Endothelial cell (in vitro differentiated cells): ENCODE measurements at places on chromosomes 2 and 18. TPM values are rescaled to one million over a fixed set of nuclear protein-coding genes. Genes with fewer than 3 reads are reported as not detected.

DNA sequence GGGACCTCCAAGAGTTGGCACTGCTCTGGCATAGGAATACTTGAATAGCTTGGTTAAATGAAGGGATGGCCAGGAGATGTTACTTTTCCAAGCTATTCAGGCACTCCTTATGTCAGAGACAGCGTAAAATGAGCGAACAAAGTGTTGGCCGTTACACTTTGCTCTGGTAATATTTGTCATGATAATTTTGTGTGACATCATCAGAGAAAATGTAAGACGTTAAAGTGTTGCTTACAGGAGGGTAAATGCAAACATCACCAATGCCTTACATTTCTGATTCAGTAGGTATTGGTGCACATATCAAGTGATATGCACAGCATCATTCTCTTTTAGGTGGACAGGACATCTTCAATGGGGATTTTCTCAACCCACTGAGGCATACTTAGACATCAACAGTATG is 46.0 kb downstream of the PLEKHA3 start:
- H3K27ac ChIP-seq = no peak overlapping the region
- no peak for DNase-seq
- H3K4me1 ChIP-seq = peaks cover 9% of the 10 kb centered on the region
- peaks cover 7% of the 10 kb centered on the region for H3K27me3 ChIP-seq

ZC3H6 gene
- 6.8 TPM for total RNA-seq

DNA sequence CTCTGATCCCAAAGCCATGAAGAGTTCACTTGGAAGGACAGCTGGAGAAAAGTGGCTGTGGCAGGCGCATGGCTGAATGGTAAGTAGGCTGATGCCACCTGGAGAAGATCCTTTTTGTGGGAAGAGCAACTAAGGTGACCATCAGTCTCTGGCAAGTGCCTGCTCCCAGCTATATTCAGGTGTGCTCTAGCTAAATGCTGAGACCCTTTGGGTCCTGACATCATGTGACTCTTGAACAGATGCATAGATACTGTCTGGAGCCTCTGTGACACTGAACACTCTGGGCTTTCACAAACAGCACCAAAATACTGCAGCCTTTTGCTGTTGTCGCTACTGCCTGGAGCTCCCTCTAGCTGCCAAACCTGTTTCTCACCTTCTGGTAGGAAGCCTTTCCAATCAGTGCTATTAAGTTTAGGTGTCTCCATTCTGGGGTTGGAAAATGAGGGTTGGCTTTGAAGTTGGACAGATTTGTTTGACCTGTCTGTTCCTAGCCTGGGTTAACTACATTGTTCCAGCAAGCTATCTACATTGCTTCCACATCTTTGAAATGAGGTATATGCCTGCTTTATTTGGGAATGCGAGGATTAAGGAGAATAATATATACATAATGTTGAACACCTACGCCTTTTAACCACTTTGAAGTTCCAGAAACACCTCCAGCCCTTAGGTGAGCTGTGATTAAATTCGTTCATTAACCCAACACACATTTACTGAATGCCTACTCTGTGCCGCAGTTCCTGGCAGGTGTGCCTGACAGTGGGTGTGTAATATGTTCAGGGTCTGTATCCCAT is 3.1 kb downstream of the EGR4 start:
- peaks cover 6% of the 10 kb centered on the region for H3K36me3 ChIP-seq
- peaks cover 22% of the 10 kb centered on the region for H3K27me3 ChIP-seq
- H3K27ac ChIP-seq = peak overlapping the region; percentile 18

- no peak overlapping the region for H3K4me3 ChIP-seq
- H3K27me3 ChIP-seq = no peaks in the 10 kb centered on the region
- no peaks in the 10 kb centered on the region for H3K36me3 ChIP-seq
- no peak overlapping the region for H3K27ac ChIP-seq
- no peak for DNase-seq
- H3K4me1 ChIP-seq = peaks cover 10% of the 10 kb centered on the region
These were observed 17.1 kb downstream of the TSHZ1 start for GRCh38 chr18:75227535-75228296.

GRCh38 chr2:144233733-144234541 is 286.0 kb downstream of the ZEB2 start:
- H3K27ac ChIP-seq = no peak overlapping the region
- no peak for DNase-seq
- H3K4me1 ChIP-seq = peaks cover 11% of the 10 kb centered on the region
- no peaks in the 10 kb centered on the region for H3K27me3 ChIP-seq
- H3K4me3 ChIP-seq = no peak overlapping the region

DNA sequence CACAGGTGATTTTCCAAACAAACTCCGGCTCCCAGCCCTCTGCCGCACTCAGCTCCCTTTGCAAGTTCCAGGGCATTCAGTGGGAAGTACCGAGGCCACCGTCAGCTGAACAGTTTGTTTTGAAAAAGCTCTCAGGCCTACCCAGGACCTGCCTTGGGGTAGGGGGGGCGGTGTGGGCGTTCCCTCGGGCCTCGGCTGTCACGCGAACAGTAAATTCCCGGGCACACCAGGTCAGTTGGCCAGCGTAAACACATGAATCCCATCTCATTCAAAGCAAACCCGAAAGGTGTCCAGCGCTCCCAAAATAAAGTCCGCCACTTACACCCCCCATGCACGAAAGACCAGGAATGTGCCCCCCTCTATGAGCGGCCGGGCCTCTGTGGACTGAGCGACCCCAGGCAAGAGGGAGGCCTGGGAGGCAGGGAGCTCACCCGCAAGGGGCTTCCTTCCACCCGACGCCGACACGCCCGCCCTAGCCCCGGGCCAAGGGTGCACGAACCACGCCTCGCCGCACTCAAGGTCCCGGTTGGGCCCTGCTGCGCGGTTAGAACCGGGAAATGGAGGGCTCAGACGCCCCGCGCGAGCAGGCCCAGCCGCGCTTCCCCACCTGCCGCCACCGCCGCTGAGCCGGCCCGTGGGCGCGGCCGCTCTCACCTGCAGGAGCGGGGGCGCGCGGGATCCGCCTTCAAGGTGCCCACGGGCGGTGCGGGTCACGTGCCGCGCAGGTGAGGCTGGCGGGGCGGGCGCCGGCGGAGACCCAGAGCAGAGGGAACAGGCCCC is at the start of gene WDSUB1:
WDSUB1 (minus strand) TSS at position 775 of the 780 bp plus-strand sequence. CDS start 3,634 bp downstream, outside the sequence.
- H3K4me3 ChIP-seq = peak within 1 kb of the TSS; percentile 95
- DNase-seq = peak; percentile 55
- H3K27me3 ChIP-seq = peaks cover 2% of the 10 kb centered on the region
- H3K36me3 ChIP-seq = no peaks in the 10 kb centered on the region
- H3K27ac ChIP-seq = peak within 1 kb of the TSS; percentile 86

- peaks cover 14% of the 10 kb centered on the region for H3K36me3 ChIP-seq
- no peaks in the 10 kb centered on the region for H3K4me1 ChIP-seq
- peaks cover 3% of the 10 kb centered on the region for H3K27me3 ChIP-seq
- H3K27ac ChIP-seq = no peak overlapping the region
- DNase-seq = no peak
These were observed 53.4 kb upstream of the STK17B start for GRCh38 chr2:196224756-196225155.

- peak overlapping the region; percentile 88 for H3K27ac ChIP-seq
- H3K4me1 ChIP-seq = peaks cover 78% of the 10 kb centered on the region
- H3K4me3 ChIP-seq = peak overlapping the region; percentile 52
- H3K27me3 ChIP-seq = peaks cover 6% of the 10 kb centered on the region
- H3K36me3 ChIP-seq = peaks cover 16% of the 10 kb centered on the region
These were observed 11.2 kb downstream of the NCK2 start for GRCh38 chr2:105755895-105756294.

GRCh38 chr2:150705767-150706166 is 218.3 kb upstream of the RND3 start:
- no peaks in the 10 kb centered on the region for H3K27me3 ChIP-seq
- no peak for DNase-seq
- H3K27ac ChIP-seq = no peak overlapping the region
- H3K36me3 ChIP-seq = no peaks in the 10 kb centered on the region
- peaks cover 8% of the 10 kb centered on the region for H3K4me1 ChIP-seq
- no peak overlapping the region for H3K4me3 ChIP-seq
